ENCODE measurements at places on chromosomes 3 and 15. TPM values are rescaled to one million over a fixed set of nuclear protein-coding genes. Genes with fewer than 3 reads are reported as not detected.

DNA sequence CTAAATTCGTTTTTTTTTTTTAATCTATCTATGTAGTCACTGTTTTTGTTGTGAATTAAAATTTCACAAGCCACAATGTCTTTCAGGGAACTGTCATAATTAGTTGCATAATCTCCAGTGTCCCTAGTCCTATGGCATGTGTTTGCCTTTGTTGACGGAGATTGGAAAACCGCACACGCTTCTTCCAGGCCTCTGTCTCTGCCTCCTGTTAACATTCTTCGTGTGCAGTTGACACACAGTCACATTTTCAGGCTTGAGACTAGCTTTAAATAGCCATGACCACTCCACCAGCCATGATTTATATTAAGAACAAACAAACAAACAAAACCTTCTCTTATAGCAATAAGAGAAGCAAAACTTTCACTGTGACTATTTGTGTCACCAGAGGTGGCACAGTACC is 139.8 kb downstream of the DUT start:
- H3K36me3 ChIP-seq, result peaks cover 10% of the 10 kb centered on the region
- H3K4me1 ChIP-seq, result no peaks in the 10 kb centered on the region
- no peaks in the 10 kb centered on the region for H3K27me3 ChIP-seq
- no peak overlapping the region for H3K27ac ChIP-seq
- DNase-seq, result no peak

GRCh38 chr3:10762611-10763247 is 53.3 kb upstream of the SLC6A11 start:
- H3K27me3 ChIP-seq, result no peaks in the 10 kb centered on the region
- H3K4me1 ChIP-seq, result no peaks in the 10 kb centered on the region
- H3K36me3 ChIP-seq, result no peaks in the 10 kb centered on the region
- H3K4me3 ChIP-seq, result no peak overlapping the region
- DNase-seq, result no peak

DNA sequence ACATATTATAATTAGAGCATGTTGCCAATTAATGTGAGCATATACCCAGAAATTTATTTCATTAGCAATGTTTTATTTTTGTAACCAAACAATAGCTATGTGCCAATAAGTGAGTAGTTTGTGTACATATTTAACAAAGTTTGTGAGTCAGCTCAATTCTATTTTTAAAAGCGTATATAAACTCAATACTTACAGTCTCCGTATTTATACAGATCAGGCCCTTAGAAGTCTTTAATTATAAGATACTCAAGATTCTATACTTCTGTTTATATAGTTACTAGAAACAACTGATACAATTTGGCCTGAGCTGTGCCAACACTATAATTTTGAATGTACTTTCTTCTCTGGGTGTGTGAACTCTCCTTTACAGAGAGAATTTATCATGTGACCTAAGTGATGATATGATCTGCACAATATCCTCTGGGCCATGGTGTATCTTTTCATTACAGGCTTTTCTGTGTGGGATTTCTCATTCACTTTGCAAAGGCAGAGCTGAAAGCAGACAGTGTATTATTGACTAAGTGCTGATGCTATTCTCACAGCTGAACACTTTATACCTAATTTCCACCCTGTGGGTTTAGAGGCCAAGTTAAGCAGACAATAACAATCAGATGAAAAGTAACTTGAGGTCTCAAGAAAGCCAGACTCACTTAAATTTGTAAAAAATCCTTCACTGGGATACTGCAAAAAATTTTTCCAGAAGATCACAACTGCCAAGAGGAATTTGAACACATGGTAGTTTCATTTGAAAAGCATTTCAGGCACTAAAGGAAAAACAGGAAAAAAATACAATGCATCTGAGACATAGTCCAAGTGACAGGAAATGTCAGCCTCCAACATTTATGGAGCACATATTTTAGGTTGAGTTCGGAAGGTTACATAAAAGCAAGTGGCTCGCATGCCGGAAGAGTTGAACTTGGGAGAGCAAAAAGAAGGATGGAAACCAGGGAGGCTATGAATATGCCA is 277.9 kb upstream of the SEMA6D start:
- H3K36me3 ChIP-seq, result no peaks in the 10 kb centered on the region
- DNase-seq, result no peak
- no peaks in the 10 kb centered on the region for H3K27me3 ChIP-seq

DNA sequence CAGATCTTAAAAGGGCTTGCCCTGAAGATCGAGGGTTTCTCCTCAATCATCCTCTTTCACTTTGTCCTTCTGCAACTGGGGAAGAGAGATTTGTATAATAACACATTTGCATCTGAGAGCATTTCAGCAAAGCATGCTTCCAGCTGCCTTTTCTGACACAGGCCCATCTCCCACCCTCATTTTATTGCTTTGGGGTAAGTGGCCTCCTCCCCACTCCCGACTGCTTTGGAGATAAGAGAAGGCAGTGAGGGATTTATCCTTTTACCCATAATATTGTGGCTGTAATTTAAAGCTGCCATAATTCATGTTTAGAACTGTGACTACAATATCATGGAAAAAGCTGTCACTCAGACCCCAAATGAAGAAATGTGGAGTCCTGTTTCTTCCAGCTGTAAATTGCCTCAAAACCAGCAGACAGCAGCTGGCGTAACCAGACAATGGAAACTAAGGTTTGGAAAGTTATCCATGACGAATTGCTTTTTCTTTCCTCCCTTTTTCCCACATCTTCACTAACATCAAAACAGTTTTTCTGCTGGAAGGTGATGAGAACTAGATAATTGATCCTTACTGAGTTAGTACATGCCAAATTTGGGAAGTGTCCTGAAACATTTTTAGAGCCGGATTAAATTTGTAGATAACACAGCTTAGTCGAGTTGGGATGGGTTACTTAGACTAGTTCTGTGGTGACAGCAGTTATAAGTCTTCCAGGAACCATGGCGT is 104.2 kb upstream of the PFN2 start:
- H3K27ac ChIP-seq, result no peak overlapping the region
- H3K4me1 ChIP-seq, result peaks cover 6% of the 10 kb centered on the region
- H3K4me3 ChIP-seq, result no peak overlapping the region
- no peaks in the 10 kb centered on the region for H3K36me3 ChIP-seq
- no peak for DNase-seq

- H3K4me1 ChIP-seq, result no peaks in the 10 kb centered on the region
- H3K27me3 ChIP-seq, result peaks cover 8% of the 10 kb centered on the region
- no peak for DNase-seq
- no peak overlapping the region for H3K27ac ChIP-seq
- H3K4me3 ChIP-seq, result no peak overlapping the region
Measured at GRCh38 chr3:14634763-14635400, 16.7 kb upstream of the CCDC174 start.

- no peaks in the 10 kb centered on the region for H3K27me3 ChIP-seq
- H3K36me3 ChIP-seq, result peaks cover 5% of the 10 kb centered on the region
- no peak overlapping the region for H3K27ac ChIP-seq
- H3K4me1 ChIP-seq, result no peaks in the 10 kb centered on the region
Measured at GRCh38 chr3:113455446-113455845, 14.2 kb upstream of the CFAP44 start.

- no peaks in the 10 kb centered on the region for H3K27me3 ChIP-seq
- H3K4me3 ChIP-seq, result no peak overlapping the region
- no peak overlapping the region for H3K27ac ChIP-seq
- H3K4me1 ChIP-seq, result no peaks in the 10 kb centered on the region
- H3K36me3 ChIP-seq, result no peaks in the 10 kb centered on the region
- DNase-seq, result no peak
Measured at GRCh38 chr3:16289144-16289889, 24.3 kb downstream of the OXNAD1 start.

DNA sequence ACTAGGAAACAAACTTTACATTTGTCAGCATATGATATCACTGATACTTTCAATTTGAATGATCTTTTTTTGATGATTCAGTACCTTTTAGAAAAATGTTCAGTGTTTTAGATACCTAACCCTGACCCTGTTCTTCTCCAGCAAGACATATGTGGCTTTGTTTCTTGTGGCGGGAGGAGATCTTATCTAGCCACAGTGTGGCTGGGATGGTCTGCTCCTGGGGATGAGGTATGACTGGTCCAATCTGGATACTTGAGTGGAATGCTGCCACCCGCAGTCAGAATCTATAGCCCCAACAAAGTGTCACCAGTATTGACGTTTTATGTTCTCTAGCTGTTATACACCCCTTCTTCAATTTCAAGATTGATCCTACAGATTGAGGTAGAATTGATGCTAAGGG is 439.0 kb upstream of the GOLIM4 start:
- no peaks in the 10 kb centered on the region for H3K36me3 ChIP-seq
- no peak overlapping the region for H3K27ac ChIP-seq
- DNase-seq, result no peak
- H3K27me3 ChIP-seq, result no peaks in the 10 kb centered on the region

DNA sequence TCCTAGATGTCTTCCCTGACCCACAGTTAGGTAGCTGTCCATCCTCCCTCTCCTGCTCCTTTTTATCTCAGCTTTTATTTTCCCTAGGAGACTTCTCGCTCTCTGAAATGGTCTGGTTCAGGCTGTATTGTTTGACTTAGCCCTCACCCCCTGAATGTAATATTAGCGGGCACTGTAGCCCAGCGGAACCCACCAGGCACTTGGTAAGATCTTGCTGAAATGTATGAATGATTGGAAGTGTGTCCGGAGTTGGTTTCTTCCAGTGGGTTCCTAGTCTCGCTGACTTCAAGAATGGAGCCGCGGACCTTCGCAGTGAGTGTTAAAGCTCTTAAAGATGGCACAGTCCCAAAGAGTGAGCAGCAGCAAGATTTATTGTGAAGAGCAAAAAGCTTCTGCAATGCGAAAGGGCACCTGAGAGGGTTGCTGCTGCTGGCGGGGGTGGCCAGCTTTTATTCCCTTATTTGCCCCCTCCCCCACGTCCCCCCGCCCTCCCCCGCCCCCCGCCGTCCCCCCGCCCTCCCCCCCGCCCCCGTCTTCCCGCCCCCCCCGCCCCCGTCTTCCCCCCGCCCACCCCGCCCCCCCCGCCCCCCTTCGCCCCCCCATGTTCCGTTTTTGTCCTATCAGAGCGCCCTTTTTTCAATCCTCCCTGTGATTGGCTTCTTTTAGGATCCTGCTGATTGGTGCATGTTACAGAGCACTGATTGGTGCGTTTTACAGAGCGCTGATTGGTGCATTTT is 694 bp upstream of the EEFSEC start:
- no peak overlapping the region for H3K4me3 ChIP-seq
- DNase-seq, result no peak
- H3K27ac ChIP-seq, result no peak overlapping the region
- no peaks in the 10 kb centered on the region for H3K27me3 ChIP-seq

The IL17RD gene
- 17.0 TPM for total RNA-seq

The KBTBD12 gene
- total RNA-seq, result 4.5 TPM

The GPR87 gene
- not detected for total RNA-seq

The RYR3 gene
- total RNA-seq, result 23.1 TPM
